Aorta (tissue), 5 donors: ENCODE measurements at places on chromosomes 13 and 19.

GRCh38 chr19:33434886-33435705 lies 61.6 kb downstream of the CEBPG start:
- DNase-seq: peak; percentile 31
- no peaks in the 10 kb centered on the region for H3K36me3 ChIP-seq
- H3K4me3 ChIP-seq: no peak overlapping the region
- no peaks in the 10 kb centered on the region for H3K4me1 ChIP-seq
- no peaks in the 10 kb centered on the region for H3K27me3 ChIP-seq

DNA sequence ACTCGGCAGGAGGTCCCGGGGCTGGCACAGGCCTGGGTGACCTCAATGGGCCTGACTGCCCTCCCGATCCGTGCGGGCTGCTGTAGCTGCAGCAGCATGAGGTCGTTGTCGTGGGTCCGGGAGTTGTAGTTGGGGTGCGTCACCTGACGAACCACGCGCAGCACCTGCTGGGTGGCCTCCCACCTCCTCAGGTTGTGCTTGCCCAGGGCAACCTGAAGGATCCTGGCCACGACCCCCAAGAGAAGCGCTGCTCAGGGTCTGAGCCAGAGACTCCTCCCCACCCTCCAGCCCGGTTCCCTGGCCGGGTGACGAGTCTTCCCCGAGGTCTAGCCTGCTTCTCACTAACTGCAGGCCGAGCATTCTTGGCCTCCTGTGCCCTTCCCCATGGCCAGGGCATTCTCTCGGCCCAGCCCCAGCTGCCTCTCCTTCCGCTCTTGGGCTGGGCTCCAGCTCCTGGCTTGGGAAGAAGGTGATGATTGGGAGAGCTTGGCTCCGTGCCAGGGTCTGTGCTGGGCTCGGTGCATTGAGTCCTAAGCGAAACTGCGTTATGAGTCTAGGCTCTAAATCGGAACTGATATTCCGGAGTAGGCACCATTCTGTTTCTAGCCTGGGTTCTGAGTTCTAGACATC lies 3.1 kb downstream of the KLK14 start:
- no peak for DNase-seq
- no peaks in the 10 kb centered on the region for H3K4me1 ChIP-seq
- H3K36me3 ChIP-seq: no peaks in the 10 kb centered on the region
- H3K27me3 ChIP-seq: no peaks in the 10 kb centered on the region
- H3K27ac ChIP-seq: no peak overlapping the region

DNA sequence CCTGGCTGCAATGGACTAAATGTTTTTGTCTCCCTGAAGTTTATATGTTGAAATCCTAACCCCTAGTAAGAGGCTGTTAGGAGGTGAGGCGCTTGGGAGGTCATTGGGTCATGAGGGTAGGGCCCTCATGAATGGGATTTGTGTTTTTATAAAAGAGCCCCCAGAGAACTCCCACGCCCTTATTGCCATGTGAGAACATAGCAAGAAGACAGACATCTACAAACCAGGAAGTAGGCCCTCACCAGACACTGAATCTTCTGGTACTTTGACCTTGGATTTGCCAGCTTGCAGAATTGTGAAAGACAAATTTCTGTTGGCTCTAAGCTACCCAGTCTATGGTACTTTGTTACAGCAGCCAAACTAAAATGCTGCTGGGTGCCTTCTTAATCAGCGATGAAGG lies 96.1 kb upstream of the SPATA13 start:
- no peaks in the 10 kb centered on the region for H3K36me3 ChIP-seq
- no peak overlapping the region for H3K4me3 ChIP-seq
- H3K4me1 ChIP-seq: no peaks in the 10 kb centered on the region
- DNase-seq: no peak

DNA sequence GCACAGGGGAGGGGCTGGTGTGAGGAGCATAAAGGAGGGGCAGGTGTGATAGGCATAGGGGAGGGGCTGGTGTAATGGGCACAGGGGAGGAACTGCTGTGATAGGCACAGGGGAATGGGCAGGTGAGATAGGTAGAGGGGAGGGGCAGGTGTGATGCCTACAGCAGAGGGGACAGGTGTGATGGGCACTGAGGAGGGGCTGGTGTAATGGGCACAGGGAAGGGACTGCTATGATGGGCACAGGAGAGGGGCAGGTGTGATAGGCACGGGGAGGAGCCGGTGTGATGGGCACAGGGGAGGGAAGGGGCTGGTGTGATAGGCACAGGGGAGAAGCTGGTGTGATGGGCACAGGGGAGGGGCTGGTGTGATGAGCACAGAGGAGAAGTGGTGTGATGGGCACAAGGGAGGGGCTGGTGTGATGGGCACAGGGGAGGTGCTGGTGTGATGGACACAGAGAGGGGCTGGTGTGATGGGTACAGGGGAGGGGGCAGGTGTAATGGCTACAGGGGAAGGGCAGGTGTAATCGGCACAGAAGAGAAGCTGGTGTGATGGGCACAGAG lies 39.5 kb upstream of the POP4 start:
- H3K4me3 ChIP-seq: no peak overlapping the region
- DNase-seq: no peak
- H3K27ac ChIP-seq: no peak overlapping the region
- no peaks in the 10 kb centered on the region for H3K36me3 ChIP-seq
- H3K4me1 ChIP-seq: no peaks in the 10 kb centered on the region
- H3K27me3 ChIP-seq: no peaks in the 10 kb centered on the region

- no peak for DNase-seq
- no peaks in the 10 kb centered on the region for H3K27me3 ChIP-seq
- no peaks in the 10 kb centered on the region for H3K4me1 ChIP-seq
- no peaks in the 10 kb centered on the region for H3K36me3 ChIP-seq
These were observed 518 bp downstream of the FLT3LG start for GRCh38 chr19:49474542-49474924.

DNA sequence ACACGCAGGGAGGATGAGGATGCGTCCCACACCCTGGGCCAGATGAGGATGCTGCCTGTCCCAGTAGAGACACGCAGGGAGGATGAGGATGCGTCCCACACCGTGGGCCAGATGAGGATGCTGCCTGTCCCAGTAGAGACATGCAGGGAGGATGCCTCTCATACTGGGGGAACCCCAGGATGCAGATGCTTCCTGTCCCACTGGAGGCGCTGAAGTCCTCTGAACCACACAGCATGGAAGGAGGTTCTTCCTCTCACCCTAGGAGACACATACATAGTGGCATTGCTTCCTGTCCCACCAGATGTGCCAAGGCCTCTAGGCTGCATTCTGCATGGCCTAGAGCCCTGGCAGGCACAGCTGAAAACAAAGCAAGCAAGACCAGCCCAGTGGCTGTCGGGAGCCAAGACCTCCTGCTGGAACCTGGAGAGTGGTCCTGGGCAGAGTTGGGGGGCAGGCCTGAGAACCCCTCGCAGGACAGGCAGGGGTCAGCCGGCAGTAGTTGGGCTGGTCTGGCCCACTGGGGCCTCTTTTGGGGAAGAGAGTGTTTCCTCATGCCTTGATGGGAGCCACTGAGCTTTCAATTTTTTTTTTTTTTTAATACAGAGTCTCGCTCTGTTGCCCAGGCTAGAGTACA lies 4.3 kb downstream of the HPN start:
- H3K36me3 ChIP-seq: no peaks in the 10 kb centered on the region
- H3K27me3 ChIP-seq: no peaks in the 10 kb centered on the region
- H3K4me1 ChIP-seq: no peaks in the 10 kb centered on the region
- no peak overlapping the region for H3K27ac ChIP-seq
- no peak for DNase-seq

DNA sequence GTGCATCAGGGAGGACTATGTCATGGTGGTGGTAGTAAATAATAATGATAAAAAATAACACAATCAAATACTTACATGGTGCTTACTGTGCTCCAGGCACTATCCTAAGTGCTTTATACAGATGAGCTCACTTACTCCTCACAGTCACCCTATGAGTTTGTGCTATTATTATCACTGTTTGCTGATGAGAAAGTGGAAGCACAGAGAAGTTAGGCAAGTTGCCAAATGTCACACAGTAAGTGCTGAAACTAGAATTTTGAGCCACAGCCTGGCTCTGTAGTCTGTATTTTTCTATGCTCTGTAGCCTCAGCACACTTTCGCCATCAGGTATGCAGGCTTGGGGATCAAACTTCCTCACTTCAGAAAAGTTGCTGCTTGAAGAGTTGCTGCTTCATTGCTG lies 46.6 kb downstream of the HTR2A start:
- no peaks in the 10 kb centered on the region for H3K4me1 ChIP-seq
- no peak for DNase-seq
- no peak overlapping the region for H3K27ac ChIP-seq

DNA sequence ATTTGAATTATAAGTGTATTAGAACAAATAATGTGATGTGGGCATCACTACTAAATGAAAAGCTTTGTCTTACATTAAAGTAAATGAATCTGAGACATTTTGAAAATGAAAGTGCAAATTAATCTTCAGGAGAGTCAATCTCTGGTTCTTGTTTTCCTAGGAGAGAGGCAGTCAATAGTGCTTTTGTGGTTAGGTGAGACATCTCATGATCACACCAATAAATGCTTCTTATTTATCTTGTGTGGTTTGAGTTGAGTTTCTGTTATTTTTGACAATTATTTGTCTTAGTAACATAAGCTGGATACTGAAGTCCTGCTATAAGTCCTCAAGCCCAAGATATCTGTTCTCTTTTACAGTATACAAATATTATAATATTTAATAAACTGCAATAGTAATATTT lies 1378.0 kb upstream of the PCDH9 start:
- H3K36me3 ChIP-seq: no peaks in the 10 kb centered on the region
- no peaks in the 10 kb centered on the region for H3K4me1 ChIP-seq
- no peaks in the 10 kb centered on the region for H3K27me3 ChIP-seq
- H3K4me3 ChIP-seq: no peak overlapping the region

GRCh38 chr13:42041684-42042035 lies 6.8 kb upstream of the DGKH start:
- no peaks in the 10 kb centered on the region for H3K27me3 ChIP-seq
- H3K27ac ChIP-seq: peak overlapping the region; percentile 69
- H3K36me3 ChIP-seq: no peaks in the 10 kb centered on the region
- H3K4me3 ChIP-seq: peak overlapping the region; percentile 95

DNA sequence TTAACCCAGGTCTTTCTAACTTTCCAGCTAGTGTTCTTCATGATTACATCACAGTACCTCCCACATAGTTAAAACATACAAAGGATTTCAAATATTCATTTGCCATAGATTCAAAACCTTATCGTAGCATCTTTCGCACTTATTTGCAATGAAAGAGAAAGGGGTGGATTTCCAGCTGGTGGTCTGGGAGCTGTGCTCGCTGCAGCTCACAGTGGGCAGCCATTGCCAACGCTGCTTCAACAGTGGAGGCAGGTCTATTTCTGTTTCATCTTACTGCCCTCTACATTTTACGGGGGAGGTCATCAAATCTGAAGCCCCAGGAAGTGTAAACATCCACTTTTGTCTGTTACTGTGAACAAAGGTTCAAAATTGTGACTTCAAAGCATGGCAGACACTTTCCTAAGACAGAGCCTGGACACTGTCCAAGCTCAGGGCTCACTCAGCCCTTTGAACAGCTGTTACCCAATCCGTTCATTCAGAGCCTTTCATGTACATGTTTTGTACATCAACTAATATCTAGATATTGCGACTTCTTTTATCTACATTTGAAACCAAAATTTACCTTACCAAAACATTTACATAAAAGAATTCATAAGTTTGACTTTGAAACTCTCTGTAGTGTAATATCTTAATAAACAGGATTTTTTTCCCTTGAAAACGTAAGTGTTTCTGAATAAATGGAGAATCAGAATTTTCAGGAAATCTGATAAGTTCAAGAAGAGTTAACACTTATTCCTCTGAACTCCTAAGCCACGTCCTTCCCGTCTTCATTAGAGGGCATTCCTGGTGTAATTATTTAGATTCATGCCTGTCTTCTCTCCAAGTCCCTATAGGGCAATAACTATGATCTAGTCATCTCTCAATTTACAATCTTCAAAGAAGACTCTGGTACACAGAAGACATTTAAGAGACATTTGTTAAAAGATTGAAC lies 25.1 kb downstream of the STARD13 start:
- peaks cover 7% of the 10 kb centered on the region for H3K4me1 ChIP-seq
- no peak overlapping the region for H3K4me3 ChIP-seq
- no peak for DNase-seq
- H3K27me3 ChIP-seq: no peaks in the 10 kb centered on the region
- H3K27ac ChIP-seq: no peak overlapping the region

DNA sequence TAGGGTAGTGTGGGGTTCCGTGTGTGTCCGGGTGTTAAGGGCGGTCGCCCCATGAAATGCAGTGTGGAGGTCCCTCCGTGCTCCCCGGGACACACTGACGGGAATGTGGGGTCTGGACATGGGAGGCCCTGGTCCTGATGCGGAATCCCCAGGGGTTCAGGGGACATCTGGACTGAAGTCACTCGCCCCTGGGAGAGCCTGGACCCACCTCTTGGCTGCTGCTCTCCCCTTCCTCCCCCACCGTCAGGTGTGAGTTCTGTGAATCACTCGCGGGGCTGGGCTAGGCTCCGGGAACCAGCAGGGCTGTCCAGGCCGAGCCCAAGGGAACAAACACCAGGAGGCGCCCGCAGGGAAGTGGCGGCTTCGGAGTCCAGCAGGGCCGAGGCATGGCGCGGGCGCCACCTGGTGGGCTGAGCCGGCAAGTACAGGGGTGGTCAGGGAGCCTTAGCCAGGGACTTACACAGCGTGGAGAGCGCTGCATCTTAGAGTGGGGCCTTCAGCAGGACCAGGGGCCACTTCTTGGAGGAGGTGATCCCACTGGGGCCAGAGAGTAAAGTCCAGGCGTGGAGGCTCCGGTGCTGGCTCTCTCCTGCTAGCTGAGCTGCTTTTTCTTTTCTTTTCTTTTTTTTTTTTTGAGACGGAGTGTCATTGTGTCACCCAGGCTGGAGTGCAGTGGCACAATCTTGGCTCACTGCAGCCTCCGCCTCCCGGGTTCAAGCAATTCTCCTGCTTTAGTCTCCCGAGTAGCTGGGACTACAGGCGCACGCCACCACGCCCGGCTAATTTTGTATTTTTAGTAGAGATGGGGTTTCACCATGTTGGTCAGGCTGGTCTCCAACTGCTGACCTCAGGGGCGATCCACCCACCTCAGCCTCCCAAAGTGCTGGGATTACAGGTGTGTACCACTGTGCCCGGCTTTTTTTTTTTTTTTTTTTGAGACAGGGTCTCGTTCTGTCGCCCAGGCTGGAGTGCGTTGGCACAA lies 20.1 kb downstream of the WTIP start:
- no peak overlapping the region for H3K27ac ChIP-seq
- no peaks in the 10 kb centered on the region for H3K27me3 ChIP-seq
- peak; percentile 99 for DNase-seq
- H3K36me3 ChIP-seq: peaks cover 2% of the 10 kb centered on the region
- H3K4me1 ChIP-seq: no peaks in the 10 kb centered on the region

- DNase-seq: no peak
- no peak overlapping the region for H3K27ac ChIP-seq
- H3K4me3 ChIP-seq: no peak overlapping the region
- no peaks in the 10 kb centered on the region for H3K4me1 ChIP-seq
These were observed 34.5 kb downstream of the SHISA2 start for GRCh38 chr13:26017196-26017921.
